Non-pigmented ciliary epithelial cell (primary cell): ENCODE measurements at places on chromosomes 4 and X.

- DNase-seq: no peak
These were observed 11.8 kb upstream of the ELF2 start for GRCh38 chr4:139188648-139189416.

DNA sequence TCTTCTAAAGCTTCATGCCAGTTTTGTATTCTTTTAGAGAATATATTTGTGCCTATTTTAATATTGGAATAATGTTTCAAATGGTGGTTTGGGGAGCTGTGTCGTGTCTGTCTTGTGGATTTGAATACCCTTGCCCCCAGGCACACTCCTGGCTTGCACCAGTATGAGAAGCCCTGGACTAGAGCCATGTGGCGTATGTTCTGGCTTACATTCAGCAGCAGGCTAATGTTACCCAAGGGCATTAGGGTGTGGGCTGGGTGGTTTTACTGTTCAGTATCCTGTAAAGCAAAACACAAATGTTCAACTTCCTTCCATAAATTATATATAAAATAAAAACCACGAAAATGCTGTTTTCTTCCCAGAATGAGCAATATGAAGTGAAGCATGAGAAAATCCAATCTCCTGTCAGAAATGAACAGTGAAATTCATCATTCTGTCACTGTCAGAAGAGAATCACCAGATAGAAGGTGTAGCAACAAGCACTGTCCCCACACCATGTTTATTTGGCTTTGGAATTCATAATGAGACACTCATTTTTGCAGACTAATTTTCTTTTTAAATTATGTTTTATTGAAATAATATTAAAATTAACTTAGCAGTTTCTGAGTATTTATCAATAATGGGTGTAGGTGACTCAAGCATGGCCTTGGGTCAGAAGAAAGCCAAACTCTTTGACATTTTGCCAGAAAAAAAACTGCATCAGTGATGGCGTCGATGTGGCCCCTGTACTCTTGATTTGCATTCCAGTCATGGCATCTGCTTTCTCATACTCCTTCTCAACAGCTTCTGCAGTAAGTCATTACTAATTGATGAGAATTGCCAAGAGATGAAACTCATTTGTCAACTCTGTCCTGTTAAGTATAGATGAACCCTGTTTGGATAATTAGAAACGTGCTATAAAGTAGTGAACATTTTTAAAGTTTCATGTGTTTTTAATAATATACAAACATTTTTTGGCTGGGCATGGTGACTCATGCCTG, 43.8 kb downstream of the WWC2 start:
- DNase-seq: no peak

DNA sequence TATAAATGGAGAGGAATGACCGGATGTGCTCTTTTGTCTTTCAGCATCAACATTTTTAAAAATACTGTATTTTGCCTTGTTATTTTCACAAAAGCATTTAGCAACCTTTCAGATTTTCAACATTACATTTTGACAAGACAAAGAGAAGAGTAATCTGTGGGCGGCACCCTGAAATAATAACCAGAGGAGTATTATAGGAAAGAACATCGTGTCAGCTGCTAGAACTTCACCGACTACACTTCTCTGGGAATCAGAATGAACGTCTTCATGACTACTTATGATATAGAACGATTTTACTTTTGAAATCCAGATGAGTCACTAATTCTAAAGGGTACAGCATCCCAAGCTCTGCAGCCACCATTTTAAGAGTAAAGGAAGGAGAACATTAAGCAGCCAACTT, 531.5 kb upstream of the FRG1 start:
- no peak for DNase-seq

DNA sequence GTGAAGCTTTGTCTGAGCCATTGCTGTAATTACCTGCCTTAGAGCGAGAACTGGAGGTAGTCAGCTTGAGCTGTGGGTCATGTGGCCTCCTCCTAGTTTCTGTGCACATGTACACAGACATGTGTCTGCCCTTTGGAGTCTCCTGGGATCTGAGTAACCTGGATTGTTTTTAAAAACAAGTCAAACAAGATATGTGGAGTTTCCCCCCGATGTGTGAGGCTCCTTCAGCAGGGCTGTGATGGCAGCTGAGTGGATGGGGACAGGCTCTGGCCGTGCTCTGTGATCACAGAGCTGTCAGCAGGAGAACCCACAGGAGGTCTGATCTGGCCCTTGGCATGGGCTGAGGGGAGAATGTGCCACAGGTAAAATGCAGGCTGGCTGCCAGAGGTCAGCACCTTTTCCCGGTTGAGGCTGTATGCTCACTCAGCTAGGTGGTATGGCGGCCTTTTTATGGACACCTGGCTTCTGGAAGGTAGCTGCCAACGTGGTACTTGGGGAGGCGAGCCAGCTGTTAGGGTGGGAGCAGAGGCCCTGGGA, 38.4 kb downstream of the NOP14 start:
- DNase-seq: no peak
